AG09309 (cell line): ENCODE measurements at places on chromosomes 12 and 14.
A peak's percentile ranks its signal among the peaks of the same experiment; 100 is the strongest.

DNA sequence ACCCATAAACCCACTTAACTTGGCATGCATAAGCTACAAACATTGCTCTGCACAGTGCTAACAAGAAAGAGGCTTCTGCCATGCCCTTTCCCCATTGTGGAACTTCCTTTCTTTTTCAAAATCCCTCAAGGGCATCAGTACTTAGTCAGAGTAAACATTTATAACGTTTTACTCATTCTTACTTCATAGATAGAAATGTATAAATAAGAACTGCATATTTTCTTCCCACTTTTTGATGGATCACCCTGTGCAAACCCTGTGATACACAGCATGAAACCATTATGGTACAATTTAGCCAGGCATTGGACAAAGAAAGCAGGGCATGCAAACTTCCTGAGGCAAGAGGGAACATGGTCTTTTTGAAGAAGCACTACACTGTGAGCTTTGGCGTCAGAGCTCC lies 113.8 kb upstream of the FOXG1 start:
- no peak for DNase-seq

DNA sequence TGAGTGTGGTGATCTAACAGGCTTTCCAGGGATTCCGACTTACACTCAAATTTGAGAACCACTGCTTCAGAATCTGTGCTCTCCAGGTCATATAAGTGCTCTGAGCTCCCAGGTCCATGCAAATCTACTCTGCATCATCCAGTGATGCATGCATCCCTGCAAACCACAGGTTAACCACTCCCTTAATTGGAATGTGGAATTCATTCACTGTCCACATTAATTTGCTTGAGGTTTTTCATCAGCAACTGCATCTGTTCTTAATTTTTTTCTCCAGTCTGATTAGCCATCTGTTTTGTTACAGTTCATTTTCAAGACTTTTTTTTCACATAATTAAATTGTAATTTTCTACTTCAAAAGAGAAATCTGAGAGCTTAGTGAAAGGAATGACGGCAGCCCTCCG lies 43.4 kb upstream of the RIN3 start:
- DNase-seq, result peak; percentile 83

- DNase-seq, result no peak
These were observed 17.7 kb upstream of the CD27 start for GRCh38 chr12:6426882-6427671.

DNA sequence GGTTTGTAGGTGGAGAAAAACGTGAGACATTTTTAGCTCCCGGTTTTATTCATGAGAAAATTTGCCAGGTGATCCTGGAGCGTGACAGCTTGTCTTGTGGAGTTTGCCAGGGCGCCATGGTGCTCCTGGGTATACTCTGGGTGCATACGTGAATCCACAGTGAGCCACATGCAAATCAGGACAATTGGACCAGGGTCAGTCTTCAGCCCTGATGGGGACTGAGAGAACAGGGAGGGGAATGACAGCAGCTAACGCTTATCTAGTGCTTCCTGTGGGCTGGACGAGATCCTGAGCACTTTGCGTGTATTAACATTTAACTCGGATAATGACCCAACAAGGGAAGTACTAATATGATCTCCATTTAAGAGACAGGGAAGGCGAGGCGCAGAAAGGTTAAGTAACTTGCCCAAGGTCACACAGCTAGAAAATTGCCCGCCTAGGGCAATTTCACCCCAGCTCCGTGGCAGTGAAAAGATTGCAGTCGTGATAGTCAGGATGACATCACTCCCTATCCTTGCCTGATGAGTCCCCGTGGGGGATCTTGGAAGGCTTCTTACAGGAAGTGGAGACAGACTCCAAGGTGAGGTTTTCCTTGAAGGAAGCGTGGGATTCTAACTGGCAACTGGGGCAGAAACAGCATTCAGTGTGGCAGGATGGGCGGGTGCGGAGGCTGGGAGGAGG lies 118.4 kb upstream of the NCOR2 start:
- no peak for DNase-seq

- no peak for DNase-seq
These were observed 1090.5 kb downstream of the VRK1 start for GRCh38 chr14:97887690-97888089.

- DNase-seq, result no peak
These were observed 24.2 kb downstream of the SMUG1 start for GRCh38 chr12:54164387-54165145.

DNA sequence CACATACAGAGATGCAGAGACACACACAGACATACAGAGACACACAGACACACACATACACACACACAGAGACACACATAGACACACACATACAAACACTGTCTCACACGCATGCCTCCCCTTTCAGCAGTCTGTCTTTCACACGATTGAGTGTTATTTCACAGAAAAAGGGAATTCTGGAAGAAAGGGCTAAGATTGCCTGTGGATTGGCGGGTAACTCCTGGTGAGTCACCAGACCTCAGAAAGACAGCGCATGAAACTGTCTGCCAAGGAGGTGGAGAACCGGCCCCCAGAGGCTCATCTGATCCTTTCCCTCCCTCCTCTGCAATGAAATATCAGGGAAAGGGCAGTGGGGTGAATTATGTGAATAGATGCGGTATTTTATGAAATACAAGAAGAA lies 127.2 kb upstream of the GSC start:
- DNase-seq, result no peak

- DNase-seq, result no peak
These were observed 4.3 kb downstream of the TTC6 start for GRCh38 chr14:37599507-37600368.

- DNase-seq, result no peak
These were observed 202.1 kb upstream of the PDZRN4 start for GRCh38 chr12:40986001-40986400.
